CD4-positive, alpha-beta T cell treated with Interleukin-4 for 4 hours (primary cell): ENCODE measurements at places on chromosomes 6 and 20.
A peak's percentile ranks its signal among the peaks of the same experiment; 100 is the strongest.

GRCh38 chr20:1472556-1473245 is 6.1 kb upstream of the NSFL1C start:
- no peak for DNase-seq

DNA sequence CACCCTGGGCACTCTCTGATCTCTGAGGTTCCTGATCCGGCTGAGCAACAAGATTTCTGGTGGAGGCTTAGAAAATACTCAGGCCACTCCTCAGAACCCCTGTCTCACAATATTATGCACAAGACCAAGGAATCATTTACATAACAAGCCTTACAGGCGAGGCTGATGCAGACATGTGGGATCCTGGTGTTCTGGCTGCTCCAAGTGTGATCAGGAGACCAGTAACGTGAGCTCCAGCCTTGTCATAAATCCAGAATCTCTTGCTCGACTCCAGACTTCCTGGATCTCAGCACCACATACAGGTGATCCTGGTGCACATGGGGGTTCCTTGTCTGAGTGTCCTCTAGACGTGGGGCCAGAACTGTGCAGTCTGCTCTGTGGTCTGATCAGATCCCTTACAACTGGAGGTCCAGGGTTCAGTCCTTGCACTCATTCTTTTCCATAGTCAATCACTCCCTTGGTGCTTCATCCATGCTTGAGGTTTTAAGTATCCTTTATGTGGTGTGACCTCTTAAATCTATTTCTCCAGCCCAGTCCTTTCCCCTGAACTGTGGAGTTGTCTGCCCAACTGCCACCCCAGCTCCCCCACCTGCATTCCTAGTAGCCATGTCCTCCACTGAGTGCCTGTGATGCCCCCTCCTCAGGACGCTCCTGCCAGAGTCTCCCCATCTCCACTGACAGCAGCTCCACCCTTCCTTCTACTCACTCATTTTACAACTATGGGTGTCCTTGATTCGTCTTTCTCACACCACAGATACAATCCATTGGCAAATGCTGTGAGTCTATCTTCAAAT is 5.1 kb downstream of the HLA-C start:
- DNase-seq, result no peak

DNA sequence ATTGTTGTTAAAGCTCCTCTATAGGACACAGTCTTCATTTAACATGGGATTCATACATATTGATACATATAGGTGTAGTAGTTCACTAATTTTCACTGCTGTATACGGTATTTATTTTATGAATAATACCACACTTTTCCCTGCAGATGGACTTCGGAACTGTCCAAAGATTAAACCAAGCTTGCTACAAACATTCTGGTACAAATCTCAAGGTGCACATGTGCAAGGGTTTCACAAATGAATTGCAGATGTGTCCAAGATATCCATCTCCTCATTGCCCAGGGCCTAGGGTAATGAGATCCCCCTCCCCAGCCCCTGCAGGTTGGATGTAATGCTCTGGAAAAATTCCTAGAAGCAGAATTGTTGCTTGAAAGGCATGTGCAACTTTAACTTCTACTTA is 31.4 kb downstream of the DTNBP1 start:
- DNase-seq, result no peak

DNA sequence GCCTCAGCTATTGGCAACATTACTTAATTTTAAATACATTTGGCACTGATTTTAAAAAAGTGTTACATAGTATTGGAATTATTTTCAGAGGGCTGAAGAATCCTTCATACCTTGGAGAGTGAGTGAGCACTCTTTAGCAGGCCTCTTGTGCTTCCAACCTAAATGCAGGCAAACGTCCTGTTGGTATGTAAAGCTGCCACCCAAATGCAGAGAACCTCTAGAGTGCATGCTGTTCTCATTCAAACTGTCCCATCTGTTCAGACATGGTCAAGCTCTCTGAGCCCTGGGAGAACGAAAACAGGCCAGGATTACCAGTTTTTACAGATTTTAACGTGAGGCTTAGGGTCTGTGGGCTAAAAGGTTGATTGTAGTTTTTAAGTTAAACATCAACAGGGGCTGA is 378.0 kb upstream of the FLRT3 start:
- no peak for DNase-seq

- DNase-seq, result no peak
These were observed 31.5 kb upstream of the IRAK1BP1 start for GRCh38 chr6:78835817-78836216.

DNA sequence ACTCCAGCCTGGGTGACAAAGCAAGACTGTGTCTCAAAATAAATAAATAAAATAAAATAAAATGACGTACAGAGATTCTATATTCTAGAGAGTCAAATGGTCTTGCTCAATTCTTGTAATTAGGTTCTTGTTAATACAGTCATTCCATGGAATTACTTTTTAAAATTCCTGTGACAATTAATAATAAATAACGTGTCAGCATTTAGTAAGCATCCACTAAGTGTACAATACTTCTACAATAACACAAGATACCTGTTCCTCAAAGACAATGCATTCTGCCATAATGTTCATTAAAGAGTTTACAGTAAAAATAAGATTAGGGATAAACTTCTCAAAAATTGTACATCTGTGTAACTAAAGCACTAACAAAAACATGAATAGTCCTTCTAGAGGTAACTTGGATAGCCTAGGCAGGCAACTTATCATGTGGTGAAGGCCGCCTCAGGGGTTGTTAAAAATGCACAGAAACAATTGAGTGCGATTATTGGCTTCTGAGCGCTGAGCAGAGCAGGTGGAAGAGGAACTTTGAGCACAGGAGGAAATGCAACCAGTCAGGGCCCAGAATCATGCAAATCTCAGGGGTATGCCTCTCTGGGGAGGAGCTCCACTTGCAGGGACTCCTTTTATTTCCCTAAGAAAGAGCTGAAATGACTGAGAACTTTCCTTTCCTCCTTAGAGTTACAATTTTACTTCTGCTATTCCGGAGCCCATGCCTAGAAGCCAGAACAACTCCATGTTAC is 37.1 kb downstream of the QRSL1 start:
- no peak for DNase-seq

DNA sequence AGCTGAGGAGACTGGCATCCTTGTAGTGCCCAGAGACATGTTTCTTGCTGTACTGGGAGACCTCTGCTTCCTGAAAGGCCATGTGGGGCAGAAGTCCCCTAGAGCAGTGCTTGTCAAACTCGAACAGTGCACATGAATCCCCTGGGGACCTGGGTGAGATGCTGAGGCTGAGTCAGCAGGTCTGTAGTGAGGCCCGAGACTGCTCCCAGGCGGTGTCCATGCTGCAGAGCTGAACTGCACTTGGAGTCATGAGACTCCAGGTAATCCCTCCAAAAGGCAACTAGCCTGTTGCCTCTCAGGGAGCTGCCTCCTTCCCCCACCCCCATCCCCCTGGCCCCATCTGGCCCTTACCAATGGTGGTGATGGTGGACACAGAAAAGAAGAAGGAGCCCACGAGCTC is 3.7 kb downstream of the KCNK17 start:
- no peak for DNase-seq

- no peak for DNase-seq
These were observed 106.5 kb downstream of the CDH26 start for GRCh38 chr20:60064554-60065196.

DNA sequence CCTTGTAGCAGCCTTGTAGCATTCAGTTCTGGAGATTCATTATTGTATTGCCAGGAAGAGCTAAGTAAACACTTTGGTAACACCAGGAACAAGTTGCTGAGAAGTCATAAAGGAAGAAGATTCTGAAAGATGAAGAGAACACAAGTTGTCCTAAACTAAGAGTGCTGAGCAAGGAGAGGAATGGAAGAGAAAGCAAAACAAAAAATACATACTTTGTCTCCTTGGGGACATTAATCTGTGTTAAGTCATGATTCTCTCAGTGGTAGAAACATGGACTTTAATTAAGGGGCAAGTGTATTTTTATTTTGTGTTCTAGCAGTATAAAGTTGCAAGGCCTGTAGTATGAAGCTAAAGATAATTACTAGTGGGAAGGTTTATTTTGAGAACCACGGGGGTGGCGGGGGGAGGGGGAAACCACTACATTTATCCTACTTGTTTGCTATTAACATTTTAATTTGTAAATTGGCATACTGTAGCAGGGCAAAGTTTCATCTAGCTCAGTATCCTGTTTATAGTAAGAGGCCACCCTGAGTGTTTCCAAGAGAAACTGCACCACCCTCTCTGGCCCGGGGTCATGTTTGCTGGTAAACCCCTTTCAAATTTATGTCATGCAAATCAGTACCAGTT is 463.0 kb downstream of the CDKAL1 start:
- no peak for DNase-seq

DNA sequence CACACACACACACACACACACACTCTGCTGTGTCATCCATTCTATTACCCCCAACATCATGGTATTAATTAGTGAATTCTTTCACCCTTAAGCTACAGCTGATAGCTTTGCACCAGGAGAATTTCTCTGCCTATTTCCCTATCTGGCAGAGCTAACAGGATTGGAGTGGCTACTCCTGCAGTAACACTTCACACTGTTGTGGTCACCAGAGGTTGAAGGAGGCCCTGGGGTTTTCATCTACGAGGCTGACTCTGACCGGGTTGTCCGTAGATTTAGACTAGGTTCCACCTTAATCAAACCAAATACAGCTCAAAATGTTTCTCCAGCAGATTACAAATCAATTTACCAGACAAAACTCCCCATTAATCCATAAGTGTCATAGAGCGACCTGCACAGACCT is 69.2 kb upstream of the RIPOR2 start:
- DNase-seq, result no peak

DNA sequence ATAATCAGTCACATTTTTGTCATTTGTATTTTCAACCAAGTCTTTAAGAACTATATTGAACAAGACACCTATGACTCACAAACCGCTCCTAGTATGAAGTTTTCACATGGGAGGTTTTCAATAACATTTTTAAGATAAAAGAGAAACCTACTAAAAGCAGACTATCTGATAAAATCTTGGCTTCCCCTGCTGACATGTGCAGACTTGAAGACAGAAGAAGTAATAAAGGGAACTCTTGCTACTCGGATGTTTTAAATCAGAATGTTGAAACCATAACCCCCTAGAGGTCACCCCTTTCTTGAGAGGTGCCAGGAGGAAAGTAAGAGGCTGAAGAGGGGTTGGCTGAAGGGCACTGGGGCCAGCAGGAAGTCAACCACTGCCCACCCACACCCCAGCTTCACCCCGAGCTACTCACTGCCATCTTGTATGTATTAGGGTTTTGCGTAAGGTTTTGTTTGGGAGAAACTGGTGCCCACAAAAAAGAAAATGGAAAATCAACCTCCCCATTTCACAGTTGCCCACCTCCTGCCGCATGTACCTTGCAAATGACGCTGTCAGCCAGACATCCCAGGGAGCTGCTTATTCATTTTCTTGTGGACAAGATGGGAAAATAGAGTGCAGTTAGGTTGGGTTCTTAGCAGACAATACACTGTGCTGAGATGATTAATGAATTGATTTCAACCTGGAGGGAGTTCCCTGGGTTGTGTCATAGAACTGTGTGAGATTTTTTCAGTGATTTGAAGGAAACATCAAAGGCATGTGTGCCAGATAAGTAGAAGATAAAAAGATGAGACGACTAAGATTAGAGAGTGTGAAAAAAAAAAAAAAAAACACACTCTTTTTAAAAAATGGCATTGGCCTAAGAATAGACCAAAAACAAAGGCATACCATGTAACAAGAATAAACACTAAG is 83.2 kb upstream of the TAB2 start:
- DNase-seq, result peak; percentile 91

- DNase-seq, result no peak
These were observed 629.8 kb upstream of the AGPAT4 start for GRCh38 chr6:161903584-161904212.

GRCh38 chr6:83872386-83873118 is 13.1 kb downstream of the CYB5R4 start:
- DNase-seq, result no peak

DNA sequence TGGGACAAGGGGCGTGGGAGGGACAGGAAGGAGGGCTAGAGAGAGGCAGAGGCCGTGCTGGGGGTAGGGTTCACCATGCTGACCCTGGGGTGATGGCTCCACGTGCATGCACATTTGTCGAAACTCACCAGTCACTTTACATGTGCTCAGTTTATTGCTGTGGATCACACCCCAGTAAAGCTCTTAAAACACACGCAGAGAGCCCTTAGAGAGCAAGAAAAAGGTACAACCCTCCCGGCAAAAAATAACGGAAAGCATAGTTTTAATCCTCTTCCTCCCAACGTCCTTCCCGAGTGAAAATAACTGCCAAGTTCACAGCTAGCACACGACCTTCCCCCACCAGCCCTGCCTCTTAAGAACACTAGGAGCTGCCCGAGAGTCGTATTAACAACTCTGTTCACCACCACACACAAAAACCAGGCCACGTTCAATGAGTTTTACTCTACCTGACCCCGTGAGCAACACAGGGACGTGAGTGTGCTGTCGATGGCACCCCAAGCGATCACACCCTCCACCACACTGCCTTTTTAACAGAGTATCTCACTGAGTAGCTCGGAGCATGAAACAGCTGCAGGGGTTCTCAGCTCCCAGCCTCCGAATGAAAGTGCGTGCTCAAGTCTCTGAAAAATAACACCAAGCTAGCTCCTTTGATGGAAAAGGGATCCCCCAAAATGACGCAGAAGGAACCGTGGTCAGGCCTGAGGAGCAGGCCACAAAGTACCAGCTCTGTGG is 39.7 kb downstream of the TAF4 start:
- no peak for DNase-seq

DNA sequence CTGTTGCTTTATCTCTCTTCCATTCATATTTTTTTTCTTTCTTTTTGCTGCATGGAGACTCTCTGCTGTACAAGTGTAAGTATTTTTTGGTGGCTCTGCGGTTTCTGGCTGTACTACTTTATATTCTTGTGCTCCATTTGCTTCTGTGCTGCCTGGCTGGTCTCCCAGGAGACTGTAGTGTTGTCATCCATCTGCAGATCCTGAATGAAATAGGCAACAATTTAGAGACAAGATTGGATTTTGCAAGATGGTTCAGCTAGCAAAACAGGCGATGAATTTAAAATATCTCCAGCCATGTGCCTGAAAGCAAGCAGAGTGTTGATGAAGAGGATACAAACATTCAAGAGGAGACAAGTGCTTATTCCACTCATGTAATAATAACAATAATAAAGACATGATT is 75.1 kb upstream of the SCGN start:
- no peak for DNase-seq

DNA sequence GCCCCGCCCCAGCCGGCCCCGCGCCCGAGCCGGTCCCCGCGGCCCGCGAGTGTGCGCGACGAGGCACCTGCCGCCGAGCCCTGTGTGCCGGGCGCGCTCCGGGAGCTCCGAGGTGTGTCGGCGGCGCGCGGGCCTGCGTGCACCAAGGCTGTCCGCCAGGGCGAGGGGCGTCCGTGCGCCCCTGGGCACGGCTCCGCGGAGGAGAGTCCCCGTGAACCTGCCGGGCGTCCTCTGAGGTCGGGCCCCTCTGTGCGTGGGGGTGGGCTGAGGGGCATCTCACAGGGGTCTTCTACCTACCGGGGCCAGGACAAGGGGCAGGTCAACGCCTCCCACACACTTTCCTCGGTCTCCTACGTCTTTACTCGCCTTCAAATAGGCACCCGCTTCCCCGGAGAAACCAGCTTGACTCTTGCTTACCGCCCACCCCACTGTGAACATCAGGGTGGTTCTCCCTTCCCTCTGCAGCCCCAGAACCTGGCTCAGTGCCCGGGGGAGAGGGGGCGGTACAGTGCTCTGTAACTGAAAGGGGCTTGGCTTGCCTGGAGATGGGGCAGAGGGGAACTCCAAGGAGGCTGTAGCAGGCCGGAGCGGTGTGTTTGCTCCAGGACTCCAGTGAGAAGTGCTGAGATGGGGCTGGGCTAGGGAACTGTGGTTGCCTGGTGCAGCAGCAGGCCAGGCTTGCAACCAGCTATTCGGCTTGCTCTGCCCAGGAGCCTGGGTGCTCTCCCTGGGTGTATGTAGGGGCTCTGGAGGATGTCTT is at the start of gene SAMD10:
Gene SAMD10, minus strand, starts transcription at position 86 of the 760 bp plus-strand sequence. CDS start 175 bp downstream, outside the sequence.
- DNase-seq, result peak; percentile 58

GRCh38 chr6:80143419-80143937 is 37.0 kb downstream of the BCKDHB start:
- DNase-seq, result no peak

GRCh38 chr6:257774-258173 is 34.5 kb upstream of the DUSP22 start:
- no peak for DNase-seq
